Mesenteric fat pad (tissue), 1 donor: ENCODE measurements at places on chromosomes 6 and 20. TPM values are rescaled to one million over a fixed set of nuclear protein-coding genes. Genes with fewer than 3 reads are reported as not detected.

The RAET1L gene
- total RNA-seq, result not detected

DNA sequence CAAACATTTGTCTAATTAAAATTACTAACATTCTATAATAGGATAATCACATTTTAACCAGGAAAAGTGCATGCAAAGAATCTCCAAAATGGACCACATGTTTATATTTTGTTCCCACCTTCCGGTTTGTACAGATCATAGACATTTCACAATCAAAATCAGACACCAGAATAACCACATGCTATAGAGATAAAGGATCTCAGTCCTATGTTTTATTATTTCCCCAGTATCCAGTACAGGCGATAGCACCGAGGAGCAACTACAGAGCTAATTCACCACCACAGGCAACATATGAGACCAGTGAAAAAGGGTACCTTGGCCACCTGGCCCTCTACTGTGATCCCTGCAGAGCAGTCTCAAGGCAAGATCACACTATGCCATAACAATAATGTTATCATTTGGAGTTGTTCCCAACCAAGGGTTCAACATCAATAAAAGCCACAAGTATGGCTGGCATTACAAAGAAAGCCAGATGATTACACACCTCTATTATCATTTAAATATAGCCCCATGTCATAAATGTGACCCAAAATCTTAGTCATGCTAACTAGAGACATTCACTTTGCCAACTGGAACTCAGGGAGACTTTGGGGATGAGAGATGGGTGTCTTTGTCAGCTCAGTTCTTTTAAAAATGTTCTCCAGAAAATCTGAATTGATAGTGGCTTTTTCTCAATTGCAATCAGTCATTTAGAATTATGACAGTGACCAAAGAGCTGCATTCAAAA lies 46.7 kb downstream of the RALGAPA2 start:
- no peak for DNase-seq

- no peak for DNase-seq
These were observed 295.5 kb upstream of the ADGRB3 start for GRCh38 chr6:68339488-68340131.

GRCh38 chr6:155267411-155267810 lies 3.6 kb downstream of the CLDN20 start:
- DNase-seq, result no peak

DNA sequence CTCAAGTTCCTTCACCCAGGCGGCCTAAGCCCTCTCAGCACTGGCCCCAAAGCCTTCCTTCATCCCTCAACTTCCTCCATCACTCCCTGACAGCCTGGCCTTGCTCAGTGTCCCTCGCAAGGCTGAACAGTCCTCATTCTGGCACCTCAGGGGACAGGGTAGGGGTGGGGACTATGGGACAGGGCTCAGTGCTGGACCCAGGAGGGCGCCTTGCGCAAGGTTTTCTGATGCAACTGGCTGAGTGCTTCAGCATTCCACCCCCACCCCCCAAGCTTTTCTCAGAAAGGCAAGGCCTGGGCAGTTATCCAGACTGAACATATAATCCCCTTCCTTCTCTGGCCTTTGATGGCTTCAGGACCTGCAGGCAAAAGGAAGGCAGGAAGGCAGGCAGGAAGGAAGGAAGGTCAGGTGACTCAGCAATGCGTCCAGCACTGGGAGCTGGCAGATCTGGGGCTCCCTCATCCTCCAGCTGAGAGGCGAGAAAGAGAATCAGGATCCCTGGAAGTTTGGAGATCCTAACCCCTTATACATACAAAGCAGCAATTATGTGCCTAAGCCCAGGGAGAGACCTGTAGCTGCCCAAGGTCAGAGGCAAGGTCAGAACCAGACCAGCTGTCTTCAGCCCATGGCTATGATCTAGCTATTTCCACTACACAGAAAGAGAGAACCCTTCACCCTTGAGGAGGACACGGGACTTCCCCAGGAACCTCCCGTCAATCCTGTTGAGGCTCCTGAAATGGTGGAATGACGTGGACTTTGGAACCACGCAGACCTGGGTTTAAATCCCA lies 8.6 kb upstream of the TRIB3 start:
- no peak for DNase-seq

GRCh38 chr6:27771235-27771634 lies 141.0 kb downstream of the OR2B2 start:
- DNase-seq, result no peak

DNA sequence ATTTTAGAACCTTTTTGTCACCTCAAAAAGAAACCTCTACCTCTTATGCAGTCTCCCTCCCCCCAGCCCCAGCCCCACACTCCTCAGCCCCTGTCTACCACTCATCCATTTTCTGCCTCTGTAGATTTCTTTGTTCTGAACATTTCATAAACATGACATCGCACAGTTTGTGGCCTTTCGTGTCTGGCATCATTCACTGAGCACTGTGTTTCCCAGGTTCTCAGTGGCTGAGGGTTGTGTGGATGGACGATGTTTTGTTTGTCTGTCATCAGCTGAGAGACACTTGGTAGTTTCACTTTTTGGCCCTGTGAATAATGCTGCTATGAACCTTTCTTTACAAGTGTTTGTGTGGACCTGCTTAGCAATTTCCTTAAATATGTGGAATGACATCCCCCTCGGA lies 64.5 kb downstream of the FAM120B start:
- DNase-seq, result no peak

DNA sequence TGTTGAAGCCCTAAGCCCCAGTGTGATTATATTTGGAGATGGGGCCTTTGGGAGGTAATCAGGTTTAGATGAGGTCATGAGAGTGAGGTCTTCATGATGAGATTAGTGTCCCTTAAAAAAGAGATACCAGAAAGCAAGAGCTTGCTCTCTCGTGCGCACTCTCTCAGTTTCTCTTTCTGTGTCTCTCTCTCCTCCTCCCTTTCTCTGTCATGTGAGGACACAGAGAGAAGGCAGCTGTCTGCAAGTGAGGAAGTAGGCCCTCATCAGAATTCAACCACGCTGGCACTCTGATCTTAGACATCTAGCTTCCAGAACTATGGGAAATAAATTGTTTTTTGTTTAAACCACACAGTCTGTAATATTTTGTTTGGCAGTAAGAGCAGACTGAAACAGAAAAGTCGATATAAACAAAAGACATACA lies 180.5 kb downstream of the IBTK start:
- DNase-seq, result no peak

DNA sequence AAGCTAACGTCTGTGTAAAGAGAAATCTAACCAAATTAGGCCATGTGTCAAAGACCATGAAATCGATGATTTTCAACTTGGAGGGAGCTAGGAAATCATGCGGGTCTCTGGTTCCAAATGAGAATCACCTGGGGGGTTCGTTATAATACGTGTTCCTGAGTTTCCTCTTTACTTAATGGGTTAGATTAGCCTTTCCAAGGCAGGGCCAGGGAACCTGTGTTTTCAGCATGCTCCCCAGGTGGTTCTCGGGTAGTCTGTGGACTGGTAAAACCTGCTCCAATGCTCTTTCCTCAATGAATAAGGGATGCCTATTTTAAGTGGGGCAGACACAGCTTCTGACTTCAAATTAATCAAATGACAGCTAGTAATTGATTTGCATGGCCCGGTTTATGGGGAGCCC lies 965 bp upstream of the HLA-DOA start:
- no peak for DNase-seq
